ENCODE measurements at places on chromosomes 5 and 9.

DNA sequence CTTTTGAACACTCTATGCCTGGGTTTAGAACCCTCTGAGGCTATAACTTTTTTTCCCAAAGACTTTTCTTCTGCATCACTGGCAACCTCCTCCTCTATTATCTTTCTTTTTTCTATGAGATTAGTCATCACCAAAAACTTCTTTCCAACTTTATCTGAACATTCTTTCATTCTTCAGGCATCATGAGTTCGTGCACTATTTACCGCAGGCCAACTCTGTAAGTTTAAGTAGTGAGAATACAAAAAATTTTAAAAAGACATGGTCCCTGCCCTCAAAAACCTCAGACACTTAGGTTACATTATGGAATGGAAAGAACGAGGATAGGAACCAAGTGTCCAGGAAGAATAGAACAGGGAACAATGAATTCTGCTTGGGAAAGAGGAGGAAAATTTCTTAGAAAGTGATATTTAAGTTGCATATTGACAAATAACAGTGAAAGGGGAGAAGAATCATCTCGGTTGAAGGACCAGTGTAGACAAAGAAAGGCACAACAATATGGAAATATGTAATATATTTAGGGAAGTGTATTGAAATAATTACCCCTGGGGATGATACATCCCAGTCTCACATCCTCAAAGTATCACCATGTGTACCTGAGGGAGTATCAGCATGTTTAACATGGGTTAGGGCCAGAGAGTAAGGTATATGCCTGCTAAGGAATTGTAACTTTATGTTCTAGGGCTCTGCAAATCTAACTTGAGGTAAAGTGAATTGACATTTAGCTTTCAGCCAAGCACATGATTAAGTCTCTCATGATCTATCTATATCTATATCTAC is 196.5 kb upstream of the NREP start:
- DNase-seq: no peak

GRCh38 chr5:136082390-136083193 is 50.1 kb upstream of the SMAD5 start:
- peak; percentile 13 for DNase-seq

DNA sequence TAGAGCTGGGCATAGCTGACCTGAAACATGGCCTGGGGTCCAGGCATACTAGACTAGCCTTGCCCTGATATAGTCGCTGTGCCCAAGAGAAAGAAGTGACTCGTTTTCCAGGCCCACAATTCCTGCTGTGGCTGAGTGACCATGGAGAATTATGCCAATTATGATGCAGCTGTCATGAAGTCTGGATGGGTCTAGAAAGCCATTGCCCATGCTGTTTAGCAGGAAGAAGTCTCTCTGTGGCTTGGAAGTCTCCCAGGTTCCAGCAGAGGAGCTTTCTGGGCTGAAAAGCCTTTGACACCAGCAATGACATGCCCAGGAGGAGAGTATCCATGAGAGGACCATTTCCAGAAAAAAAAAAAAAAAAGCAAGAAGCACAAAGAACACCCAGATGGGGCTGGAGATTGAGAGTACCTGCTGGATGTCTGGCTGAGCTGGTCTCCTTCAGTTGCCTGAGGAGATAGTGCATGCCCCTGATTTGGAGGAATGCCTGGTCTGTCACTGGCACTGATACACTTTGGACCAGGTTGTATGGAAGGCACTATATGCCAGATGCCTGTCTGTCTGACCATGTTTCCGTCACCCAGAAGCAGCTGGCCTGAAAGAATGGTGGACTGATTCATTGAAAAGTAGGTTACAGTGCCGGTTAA is 128.0 kb upstream of the EPB41L4A start:
- no peak for DNase-seq

DNA sequence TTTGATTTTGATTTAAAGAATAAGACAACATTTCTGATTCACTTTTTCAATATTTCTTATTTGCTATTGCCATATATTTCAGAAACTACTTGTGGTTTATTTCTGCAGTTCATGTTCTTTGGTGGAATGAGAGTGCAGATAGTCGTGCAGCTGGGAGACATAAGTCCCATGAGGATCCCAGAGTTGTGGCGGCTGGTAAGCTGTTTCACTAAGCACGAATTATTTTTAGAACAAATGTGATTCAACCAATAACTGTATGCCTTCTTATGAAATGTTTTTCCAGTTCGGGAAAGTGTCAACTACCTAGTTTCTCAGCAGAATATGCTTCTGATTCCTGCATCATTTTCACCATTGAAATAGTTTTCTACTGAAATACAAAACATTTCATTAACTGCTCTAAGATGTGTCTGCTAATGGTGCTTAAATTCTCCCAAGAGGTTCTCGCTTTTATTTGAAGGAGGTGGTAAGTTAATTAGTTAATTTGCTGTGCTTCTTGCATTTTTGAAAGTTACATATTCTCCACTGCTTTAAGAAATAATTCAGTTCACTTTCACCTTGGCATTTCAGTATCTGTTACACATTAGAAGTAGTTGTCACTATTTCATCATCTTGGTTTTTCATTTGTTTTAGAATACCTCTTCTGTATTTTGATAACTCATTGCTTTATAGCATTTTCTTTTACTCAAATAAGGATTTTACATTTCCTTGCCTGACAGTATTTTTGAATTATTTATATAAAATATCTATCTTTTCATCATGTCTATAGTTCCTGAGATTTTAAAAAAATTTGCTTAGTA is 9.0 kb downstream of the NIPSNAP3B start:
- DNase-seq: no peak

DNA sequence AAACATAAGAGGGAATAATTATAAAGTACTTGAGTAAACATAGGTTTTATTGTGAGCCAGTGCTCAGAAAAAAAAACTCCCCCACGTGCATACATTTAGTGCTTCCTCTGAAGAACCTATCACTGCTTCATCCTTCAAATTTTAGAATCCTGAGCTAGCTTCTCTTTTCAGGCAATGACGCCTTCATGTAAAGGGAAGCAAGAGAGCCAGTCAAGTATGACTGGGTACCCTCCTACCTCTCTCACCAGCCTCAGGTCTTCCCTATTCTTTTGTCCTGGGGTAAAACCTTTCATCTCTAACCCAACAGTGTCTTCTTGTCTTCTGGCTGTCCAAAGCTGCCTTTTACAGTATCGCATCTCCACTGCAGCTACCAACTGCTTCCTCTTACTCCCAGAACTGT is 32.0 kb downstream of the PLPP1 start:
- no peak for DNase-seq

- DNase-seq: no peak
These were observed 54.3 kb downstream of the ASS1 start for GRCh38 chr9:130498918-130499698.

DNA sequence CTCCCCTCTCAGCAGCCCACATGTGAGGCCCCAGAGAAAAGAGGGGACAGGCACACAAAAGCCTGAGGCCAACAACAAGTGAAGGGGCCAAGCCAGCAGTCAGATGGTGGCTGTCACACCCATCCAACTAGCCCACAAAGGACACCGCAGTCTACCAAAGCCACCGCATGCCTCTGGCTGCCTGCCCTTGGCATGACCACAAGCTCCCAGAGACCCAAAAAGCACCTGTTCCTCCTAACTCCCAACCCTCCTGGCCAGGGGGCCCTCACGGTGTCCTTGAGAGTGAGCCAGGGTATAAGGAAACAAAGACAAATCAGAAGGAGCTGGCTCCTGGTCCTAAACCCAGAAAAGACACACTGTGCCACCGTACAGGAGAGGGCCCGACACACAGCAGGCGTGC is 77.8 kb upstream of the LRRTM2 start:
- DNase-seq: no peak

DNA sequence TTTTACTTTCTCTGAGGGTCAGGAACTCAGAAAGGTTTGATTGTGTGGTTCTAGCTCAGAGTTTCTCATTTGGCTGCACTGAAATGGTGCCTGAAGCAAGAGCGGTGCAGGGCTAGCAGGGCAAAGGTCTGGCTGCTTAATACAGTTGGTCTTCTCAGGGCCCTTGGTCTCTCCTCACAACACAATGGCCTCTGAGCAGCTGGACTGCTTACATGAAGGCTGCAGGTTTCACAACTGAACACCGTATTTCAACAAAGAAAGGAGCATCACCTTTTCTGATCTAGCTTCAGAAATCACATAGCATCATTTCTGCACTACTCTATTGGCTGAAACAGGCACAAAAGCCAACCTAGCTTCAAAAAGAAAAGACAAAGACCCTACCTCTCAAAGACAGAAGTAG is 122.2 kb downstream of the MLLT3 start:
- DNase-seq: no peak

- no peak for DNase-seq
These were observed 158.1 kb downstream of the ARRDC3 start for GRCh38 chr5:91224969-91225368.

GRCh38 chr5:151676719-151677118 is 10.0 kb downstream of the SPARC start:
- no peak for DNase-seq

DNA sequence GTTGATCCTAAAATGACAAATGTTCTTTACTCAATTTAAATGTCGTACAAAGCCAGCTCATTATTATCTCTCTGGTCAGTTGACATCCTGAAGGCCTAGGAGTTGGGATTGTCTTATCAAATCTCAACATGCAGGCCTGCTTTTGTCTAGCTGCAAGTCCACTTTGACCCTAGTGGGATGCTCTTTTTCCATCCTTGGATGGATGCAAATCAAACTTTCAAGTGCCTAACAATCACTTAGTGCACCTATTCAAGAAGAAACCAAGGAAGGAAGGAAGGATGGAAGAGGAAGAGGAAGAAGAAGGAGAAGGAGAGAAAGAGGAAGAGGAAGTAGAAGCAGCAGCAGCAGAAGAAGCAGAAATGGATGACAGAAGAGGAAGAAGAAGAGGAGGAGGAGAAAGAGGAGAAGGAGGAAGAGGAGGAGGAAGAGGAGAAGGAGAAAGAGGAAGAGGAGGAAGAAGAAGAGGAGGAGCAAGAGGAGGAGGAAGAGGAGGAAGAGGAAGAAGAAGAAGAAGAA is 109.6 kb downstream of the PIK3R1 start:
- no peak for DNase-seq

DNA sequence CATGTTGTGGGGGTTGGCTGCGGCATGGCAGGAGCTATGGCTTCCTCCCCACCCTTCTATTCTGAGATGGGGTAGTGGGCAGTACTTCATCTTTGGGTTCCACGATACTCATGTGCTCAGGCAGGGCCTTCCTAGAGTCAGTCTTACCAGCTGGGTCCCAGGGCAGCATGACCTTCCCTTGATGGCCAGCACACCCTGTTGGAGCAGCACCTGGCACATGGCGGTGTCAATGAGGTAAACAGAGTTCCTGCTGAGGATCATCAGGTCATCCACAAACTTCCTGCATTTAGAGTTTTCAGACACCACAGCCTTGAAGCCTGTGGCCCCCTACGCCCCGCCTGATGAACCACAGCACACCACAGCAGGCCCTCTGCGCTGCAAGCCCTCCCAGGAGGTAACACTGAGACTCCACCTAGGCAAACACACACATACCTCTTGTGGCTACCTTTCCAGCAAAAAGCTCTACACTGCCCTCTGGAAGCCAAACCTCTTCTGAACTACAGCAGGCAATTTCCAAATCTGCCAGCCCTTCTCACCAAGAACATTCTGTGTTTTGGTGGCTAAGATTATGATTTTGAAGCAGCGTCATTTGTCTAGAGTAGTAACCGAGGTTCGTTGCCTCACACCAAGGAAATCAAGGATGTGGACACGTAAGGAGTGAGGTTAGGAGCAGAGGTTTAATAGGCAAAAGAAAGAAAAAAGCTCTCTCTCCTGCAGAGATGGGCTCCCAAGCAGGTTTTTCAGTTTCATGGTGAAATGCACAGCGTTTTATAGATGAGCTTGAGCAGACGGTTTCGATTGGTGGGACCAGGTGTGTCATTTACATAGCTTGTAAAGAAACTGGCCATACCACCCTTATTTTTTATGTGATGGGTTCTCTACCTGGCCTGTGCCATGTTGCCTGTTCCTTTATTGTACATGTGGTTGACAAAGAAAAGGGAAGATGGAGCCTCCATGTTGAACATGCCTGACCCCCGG is 20.3 kb upstream of the TMEM174 start:
- DNase-seq: no peak

- DNase-seq: no peak
These were observed 243.6 kb downstream of the FANCC start for GRCh38 chr9:95073918-95074317.

GRCh38 chr5:156634301-156634700 is 215.8 kb upstream of the PPP1R2B start:
- DNase-seq: no peak

DNA sequence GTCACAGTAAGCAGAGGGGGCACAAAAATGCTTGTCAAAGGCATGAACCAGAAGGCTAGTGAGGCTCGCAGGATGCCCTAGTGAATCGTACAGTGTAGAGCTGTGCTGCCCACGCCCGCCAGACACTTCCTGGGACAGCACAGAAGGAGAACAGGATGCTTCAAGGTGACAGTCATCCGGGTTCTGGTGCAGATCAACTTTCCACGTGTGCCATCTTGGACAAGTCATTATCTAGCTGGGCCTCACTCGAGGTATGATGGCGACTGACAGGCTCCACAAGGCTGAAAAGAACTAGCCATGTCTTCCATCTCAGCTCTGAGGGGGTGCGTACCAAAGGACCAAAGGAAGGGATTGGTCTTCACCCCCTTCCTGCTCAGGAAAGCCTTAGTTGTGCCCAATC is 14.0 kb downstream of the SPRY4 start:
- no peak for DNase-seq

DNA sequence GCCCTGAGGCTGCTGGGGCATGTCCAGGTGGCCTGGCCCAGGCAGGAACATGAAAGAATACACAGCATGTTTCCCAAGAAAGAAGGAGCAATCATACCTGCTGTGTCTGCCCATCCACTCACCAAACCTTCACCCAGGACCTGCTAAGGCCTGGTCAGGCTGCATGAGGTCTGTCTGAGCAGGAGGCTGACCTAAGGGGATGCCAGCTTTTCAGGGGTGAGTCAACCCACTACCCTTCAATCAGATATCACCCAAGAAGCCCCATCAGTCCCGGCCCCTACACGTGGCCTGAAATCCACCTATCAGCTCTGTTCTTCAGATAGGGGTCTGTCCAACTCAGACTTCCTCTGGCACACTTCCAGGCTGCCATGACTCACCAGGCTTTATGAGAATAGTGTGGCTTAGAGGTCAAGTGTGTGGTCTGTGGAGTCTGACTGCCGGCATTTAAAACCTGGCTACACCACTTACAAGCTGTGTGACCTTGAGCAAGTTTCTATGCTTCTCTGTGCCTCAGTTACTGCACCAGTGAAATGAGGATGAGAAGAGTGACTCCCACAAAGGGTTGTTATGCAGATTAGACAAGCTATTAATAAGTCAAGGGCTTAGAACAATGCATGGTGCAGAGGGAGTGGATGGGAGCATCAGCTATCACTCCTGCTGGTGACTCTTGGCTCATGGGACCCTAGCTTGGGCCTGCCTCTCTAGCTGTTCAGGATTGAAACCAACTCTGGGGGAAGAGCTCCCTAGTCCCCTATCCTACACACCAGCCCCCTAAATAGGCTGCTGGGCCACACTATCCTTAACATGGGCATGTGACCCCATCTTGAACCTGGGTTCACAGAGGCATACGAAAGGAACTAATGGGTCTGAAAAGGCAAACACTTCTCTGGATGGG is 130.3 kb downstream of the PAX5 start:
- DNase-seq: no peak

GRCh38 chr9:35790385-35791296 is 750 bp upstream of the NPR2 start:
- peak; percentile 26 for DNase-seq

GRCh38 chr5:135058331-135058732 is 24.3 kb upstream of the PITX1 start:
- no peak for DNase-seq
